ENCODE measurements at places on chromosomes 16 and 17.

DNA sequence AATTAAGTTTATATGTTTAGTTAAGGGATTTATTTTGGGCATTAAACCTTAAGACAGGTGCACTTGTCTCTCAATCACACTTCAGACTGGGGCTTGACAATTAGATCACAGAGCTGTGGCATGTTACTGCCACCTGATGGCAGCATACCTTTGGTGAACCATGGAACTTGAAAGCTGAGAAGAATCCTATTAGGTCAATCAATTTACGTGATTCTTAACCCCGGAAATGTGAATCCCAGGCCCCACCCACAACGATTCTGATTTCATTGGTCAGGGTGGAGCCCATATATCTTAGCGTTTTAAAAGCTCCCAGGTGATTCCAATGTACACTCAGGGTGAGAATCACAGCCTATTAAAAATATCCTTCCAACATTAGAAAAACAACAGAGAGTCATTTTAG lies 91.0 kb downstream of the GSG1L start:
- DNase-seq, result peak; percentile 12

GRCh38 chr16:72937360-72937759 lies 110.6 kb downstream of the ZFHX3 start:
- DNase-seq, result no peak

DNA sequence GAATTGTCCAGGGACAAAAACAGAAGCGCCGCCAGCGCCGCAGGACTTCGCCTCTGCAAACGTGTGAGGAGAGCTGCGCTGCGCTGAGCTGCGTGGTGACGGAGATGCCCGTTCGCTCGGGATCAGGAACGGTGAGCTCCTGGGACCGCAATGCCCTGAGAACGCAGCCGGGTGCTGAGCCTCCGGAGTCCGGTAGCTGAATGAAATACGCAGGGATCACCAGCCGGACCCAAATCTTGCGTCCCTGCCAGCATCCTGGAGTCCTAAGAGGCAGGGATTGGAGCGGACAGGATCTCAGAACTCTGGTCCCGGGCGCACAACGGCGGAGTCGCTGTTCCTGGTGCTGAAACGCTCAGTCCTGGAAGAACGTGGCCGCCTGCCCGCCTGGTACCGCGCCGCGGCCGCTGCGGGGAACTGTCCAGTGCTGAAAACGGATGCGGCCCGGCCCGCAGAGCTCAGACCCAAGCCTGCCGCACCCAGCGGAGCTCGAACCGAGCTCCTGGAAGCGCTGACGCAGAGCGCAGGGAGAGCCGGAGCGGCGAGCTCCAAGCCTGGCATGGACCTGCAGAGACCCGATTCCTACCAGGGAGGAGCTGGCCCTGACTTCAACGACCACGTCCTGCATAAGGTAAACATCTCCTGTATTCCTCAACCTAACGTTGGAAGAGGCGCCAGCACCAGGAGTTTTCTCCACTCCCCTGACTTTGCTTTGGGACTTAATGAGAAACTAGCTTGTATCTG lies 41.5 kb downstream of the CD300LF start:
- peak; percentile 58 for DNase-seq

DNA sequence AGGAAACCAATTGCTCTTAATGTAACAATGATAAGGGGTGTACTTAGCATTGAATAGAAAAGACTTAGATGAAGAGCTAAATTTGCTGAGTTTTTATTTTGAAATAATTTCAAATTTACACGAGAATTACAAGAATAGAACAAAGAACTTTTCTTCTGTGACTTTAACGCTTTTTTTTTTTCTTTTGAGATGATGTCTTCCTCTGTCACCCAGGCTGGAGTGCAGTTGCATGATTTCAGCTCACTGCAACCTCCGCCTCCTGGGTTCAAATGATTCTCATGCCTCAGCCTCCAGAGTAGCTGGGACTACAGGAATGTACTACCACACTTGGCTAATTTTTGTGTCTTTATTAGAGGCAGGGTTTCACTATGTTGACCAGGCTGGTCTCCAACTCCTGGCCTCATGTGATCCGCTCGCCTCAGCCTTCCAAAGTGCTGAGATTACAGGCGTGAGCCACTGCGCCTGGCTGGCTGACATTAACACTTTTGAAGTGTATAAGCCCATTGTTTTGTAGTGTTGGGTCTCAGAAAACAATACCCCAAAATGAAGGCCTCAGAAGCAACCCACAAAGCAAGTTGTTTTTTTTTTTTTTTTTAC lies 2.1 kb downstream of the TEN1 start:
- DNase-seq, result no peak

GRCh38 chr16:30637944-30638343 lies 12.8 kb upstream of the PRR14 start:
- DNase-seq, result no peak

DNA sequence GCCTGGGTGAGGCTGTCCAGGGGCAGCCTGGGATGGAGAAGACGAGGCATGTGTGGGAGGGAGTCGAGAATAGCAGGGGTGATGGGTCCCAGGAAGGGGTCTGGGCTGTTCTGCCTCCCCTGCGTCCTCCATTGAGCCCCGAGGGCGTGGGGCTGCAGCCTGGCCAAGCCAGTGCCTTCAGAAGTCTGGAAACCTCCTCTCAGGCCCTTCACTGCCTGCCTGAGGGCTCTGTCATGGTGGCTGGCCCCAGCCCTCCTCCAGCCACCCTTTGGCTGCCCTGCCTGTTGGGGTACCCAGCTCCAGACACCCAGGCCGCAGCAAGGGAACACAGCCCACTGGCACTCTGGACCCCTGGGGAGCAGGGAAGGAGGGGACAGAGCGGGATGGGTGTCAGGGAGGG lies 27.6 kb downstream of the ENGASE start:
- DNase-seq, result no peak

DNA sequence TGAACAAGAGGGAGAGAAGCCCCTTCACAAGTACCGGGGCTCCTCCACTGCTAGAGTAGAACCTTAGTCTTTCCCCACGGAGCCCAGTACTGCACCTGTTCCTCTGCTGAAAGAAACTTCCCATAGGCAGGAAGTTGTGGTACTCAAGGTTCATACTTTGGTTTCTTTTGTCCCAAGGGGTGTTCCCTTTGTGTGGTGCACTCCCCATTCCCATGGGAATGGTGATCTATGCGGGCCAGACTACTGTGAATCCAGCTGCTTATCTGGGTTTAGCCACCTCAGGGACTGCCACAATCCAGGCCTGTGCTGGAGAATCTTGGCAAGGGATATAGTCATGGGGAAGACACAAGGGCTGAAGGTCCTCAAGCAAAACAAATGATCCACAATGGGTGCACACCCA lies 110.6 kb downstream of the PHKB start:
- DNase-seq, result no peak

GRCh38 chr16:10556236-10556635 lies 24.2 kb downstream of the EMP2 start:
- no peak for DNase-seq

GRCh38 chr17:43353393-43353792 lies 45.4 kb upstream of the ARL4D start:
- DNase-seq, result no peak

DNA sequence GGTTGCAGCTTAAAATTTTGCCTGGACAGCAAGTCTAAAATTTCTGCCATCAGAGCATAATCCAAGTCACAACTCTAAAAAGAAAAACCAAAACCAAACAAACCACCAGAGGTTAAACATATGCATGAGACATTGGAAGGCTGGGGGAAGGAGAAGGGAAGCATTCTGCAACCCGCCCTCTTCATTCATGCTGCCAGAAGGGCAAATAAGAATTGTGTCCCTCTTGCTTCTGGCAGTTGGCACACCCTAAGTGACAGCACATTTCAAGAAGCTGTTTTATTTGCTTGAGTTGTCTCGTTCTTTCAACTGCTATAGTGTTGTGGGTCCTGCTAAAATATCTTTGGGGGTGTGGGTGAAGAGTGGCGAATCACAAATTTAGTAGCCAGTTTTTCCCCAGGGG lies 99.6 kb downstream of the SKAP1 start:
- DNase-seq, result no peak

DNA sequence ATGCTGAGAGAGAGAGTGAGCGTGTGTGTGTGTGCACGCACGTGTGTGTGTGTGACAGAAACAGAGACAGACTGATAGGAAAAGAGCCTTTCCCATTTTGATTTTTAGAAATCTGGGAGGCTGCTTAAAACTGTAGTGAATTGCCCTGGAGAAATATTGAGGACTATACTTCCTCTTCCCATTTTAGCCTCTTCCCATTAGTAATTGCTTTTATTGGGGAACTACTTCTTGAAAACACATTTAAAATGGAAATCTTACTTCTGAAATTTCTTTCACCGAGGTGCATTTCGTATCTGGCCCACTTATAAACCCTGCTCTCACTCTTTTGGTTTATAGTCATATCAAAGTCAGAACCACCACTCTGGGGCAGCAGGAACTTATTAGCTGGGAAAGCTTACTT lies 47.1 kb downstream of the NUP93 start:
- no peak for DNase-seq
